PC-3 (cell line): ENCODE measurements at places on chromosomes 1 and 21. TPM values are rescaled to one million over a fixed set of nuclear protein-coding genes. Genes with fewer than 3 reads are reported as not detected.

Gene IFI44
- 7.1 and 10.4 TPM in 2 replicates for total RNA-seq

Gene TBX15
- 0.58 TPM in 1 of 2 replicates, not detected in the other for total RNA-seq

Gene ERICH3
- not detected in 2 replicates for total RNA-seq

Gene MYOC
- not detected in 2 replicates for total RNA-seq

Gene TLCD4
- 8.3 and 8.6 TPM in 2 replicates for total RNA-seq

Gene TMEM269
- 0.11 TPM in 1 of 2 replicates, not detected in the other for total RNA-seq

Gene FAAH
- 2.0 and 5.0 TPM in 2 replicates for total RNA-seq

Gene AMY2A
- not detected in 2 replicates for total RNA-seq

- peak; percentile 51 for DNase-seq
Measured at GRCh38 chr1:88433556-88433955, 250.5 kb upstream of the PKN2 start.

- peak; percentile 74 for DNase-seq
Measured at GRCh38 chr1:24186993-24187790, at the start of gene IFNLR1. IFNLR1 (minus strand) TSS chr1:24187289; CDS start chr1:24187248, 41 bp downstream.

GRCh38 chr1:92502247-92502646, 15.5 kb upstream of the GFI1 start:
- peak; percentile 25 for DNase-seq

DNA sequence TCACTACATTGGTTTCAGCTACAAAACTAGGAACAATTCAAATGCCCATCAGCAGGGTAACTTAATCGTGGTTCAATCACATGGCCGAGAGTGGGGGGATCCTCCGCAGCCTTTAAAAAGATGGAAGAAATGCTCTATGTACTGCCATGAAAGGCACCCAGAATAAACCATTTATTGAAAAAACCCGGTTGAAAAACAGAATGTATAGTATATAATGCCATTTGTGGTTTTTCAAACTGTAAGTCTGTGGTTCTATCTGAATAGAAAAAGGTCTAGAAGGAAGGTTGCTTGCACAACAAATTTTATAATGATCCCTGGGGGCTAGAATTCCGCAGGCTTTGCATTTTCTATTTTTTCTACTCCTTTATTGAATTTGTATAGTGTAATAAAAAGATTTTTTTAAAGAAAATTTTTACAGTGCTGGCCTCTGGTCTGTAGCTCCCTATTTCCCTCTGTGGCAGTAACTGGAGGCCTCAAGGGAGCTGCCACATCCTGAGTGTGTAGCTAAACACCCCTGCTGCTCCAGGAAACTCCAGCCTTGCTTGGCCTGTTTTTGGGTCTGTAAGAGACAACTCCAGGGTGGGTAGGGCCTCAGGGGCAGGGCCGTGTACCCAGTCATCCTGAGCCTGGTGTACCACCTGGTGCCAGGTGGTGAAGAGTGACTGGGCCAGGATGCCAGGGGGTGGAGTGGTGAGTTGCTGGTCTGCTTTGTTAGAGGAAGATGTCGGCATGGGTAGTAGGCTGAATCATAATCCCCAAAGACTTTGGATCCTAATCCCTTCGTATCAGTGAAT, 51.5 kb upstream of the EPS8L3 start:
- DNase-seq, result no peak

GRCh38 chr21:45253180-45253579, 34.5 kb downstream of the POFUT2 start:
- peak; percentile 44 for DNase-seq

GRCh38 chr1:29708796-29709703, 472.7 kb downstream of the PTPRU start:
- peak; percentile 93 for DNase-seq

DNA sequence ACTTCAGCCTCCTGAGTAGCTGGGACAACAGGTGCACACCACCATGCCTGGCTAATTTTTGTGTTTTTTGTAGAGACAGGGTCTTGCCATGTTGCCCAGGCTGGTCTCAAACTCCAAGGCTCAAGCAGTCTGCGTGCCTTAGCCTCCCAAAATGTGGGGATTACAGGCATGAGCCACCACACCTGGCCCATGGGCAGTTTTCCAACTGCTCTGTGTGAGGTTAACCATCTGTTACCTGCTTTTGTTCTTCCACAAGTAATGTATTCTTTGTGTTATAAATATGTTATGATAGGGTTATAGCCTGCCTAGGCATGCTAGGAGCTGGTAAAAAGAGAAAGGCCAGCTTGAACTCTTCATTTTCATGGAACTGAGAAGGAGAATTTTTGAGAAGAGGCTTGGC, 30.7 kb downstream of the TUFT1 start:
- no peak for DNase-seq

DNA sequence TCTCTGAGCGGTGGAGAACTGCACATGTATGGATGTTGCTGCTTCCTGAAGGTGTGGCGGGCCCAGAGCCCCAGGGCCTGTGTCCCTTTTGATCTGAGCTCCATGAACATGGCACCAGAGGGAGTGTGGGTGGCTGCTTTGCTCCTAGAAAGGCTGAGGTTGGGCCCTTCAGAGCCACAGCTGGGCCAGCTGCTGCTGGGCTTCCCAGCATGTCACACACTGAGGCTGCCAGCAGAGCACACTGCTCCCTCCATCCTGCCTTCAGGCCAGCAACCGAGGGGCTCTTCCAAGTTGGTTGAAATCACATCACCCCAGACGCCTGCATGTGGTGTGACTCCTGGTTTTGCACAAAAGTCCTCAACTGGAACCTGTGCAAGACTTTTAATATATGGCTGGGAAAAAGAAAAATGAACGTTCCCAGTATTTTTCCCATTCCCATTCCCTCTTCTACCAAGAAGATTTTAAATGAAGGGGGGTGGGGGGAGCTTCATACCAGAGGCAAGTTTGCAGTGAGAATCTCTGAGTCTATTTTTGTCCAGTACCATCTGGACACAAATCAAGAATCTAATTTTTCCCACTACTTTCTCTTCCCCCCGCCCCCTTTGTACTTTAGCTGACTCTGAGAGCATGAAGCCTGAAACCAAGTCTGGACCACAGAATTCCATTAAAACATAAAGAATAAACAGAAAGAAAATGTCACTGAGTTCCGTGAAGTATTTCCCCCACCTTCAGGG, 26.2 kb upstream of the NGF start:
- DNase-seq, result no peak

DNA sequence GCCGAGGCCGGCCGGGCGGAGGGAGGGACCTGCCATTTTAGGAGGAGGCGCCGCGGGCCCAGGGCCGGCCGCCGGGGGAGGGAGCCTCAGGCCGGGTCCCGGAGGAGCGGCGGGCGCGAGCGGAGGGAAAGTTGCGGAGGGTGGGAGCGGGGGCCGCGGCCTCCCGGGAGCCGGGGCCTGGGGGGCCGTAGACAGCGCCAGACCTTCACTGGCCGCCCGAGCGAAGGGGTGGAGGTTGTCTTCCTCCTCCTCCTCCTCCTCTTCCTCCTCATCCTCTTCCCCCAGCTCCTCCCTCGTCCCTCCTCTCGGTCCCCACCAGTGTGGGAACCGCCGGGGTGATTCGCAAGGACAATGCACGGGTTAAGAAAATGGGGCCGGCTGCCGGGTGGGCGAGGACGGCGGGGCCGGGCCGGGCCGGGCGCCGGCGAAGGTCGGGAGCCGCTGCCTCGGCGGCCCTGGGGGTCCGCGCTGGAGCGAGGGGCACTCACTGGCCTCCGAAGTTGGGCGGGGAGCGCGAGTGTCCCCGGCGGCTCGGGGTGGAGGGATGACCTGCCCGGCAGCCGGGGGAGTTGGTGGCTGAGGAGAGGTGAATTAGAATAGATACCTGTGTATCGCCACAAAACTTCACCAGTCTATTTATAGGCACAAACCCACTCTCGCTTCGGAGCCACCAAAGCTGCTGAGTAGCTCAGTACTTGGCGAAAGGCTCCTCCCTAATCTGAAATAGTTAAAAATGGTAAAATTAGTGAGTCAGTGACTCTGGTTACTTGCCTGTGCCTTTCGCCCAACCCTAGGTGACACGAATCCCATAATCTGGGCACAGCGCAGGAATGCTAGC, 1.3 kb downstream of the DYRK1A start:
- peak; percentile 64 for DNase-seq

- DNase-seq, result no peak
Measured at GRCh38 chr21:26099610-26100219, 70.9 kb downstream of the APP start.

DNA sequence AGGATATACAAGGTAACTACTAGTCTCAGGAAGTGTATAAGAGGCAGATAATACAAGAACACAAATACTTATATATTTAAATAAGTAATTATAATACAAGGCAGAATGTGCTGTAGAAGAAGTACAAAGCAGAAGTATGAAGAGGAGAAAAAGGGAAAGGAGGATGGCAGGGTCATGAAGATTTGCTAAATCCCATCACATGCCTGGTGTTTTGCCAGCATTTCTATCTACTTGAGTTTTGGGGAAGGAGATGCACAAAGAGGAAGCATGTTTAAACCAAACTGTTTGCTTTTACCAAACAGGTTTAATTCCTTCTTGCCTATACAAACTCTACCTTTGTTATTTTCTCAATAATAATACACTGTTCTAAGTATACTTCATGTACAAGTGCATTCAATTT, 60.9 kb upstream of the PODN start:
- DNase-seq, result no peak

DNA sequence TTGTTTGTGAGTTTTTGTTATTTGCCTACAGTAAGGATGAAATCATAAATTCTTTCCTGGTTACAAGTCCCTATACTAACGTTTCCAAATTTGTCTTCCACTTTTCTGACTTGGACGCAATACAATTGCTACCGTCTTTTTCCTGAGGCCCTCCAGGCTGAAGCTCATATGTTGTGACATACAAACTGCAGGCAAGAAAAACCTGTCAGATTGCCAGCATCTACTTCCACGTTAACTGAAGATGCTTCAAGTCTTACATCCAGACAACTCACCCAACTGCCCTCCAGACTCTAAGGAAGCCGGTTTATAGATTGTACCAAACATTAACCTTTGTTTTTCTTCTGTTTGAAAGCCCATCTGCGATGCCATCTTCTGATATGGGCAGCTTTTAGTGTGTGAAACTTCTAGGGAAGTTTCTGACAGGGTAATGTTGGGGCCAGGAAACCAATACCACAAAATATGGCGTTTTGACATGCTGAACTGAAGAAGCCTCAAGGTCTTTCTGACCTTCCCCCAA, 21.4 kb upstream of the RNF11 start:
- peak; percentile 88 for DNase-seq

DNA sequence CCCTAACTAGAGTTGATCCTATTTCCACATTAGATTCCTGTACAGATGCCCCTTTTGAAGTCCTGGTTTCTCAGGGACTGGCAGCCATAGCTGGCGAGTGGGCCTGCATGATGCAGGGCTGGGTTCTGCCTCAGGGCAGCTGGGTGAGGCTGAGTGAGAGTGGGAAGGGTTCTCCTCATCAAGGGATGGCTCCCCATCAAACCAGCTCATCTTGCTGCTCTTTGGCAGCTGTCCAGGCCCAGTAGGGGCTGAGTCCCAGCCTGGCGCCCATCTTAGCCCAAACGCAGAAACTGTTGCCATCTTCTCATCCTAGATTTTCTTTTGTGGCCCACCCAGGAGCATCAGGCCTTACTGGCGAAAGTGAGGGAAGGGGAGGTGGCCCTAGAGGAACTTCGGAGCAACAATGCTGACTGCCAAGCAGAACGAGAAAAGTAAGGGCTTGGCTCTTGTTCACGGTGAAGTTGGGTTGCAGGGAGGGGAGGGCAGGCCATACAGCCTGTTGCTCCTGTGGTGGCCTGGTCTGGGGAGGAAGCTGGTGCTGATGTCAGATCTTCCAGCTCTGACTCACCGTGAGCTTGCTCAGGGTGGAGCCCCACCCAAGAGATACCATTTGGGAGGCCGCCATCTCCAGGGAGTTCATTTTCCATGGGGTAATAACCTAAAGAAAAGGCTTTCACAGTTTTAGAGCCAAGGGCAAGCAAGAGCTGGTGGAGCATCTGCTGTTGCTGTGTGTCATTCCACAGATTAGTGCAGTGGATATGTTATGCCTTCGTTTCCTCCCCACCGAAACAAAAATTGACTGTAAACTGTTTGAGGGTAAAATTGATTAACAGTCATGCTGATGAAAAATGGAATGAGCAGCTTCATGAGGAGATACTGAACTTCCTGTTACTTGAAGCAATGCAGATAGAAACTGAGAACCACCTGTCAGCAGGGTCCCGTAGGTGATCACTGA, 34.7 kb downstream of the TUFT1 start:
- DNase-seq, result peak; percentile 95

DNA sequence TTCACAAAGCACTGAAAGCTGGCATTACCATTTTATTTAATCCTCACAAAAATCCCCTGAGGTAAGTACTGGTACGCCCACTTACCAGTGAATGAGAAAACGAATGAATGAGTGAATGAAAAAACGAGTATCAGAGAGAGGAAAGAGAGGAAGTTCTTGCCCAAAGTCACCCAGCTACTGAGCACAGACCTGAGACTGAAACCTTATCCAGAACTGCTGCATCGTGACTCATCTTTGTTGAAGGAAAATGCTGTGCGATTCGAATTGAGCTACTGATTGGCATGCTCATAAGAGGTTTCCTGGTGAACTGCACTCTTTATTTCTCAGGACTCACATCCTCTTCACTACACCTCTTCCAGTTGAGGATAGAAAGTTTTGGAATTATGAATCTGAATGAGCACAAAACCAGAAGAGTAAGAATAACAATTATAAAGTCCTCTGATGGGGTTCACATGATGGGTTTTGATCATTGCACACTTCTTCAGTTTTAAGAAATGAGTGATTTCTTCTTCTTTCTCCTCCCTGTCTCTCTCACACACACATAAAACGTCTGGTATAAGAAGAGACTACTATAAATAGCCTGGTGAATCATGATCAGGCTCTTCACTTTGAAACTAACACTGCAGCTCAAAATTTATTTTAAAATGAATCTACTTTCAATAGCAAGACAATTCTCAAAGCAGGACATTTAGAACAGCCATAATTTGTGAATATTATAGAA, 32.1 kb downstream of the IL12RB2 start:
- peak; percentile 76 for DNase-seq

GRCh38 chr1:91556556-91556955, 55.9 kb downstream of the CDC7 start:
- DNase-seq, result no peak

DNA sequence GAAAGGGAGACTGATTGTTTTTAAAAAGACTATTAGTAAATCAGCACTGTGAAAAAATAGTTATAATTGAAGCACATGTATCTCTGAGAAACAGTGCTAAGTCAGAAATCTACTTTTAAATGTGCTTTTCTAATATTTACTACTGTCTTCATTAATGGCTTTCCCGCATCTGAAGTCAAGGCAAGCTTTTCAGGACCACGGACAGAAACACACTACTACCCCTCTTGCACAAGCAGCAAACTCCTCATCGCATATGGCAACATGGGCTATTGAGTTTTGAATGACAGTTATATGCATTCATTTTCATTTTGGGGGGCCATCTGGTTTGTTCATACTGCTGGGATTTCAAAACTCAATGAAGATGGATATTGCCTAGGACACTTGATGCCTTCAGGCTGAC, 433.4 kb upstream of the CAMK1G start:
- DNase-seq, result peak; percentile 70

DNA sequence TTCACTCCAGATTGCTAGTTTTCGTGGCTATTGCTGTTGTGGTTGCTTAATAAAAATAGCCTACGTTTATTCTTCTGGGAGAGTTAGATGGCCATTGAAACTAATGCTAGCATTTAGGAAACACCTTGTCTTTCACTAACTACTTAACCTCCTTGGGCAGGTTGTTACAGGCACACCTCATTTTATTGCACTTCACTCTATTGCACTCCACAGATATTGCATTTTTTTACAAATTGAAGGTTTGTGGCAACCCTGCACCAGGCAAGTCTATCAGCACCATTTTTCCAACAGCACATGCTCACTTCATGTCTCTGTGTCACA, 11.3 kb upstream of the MARK1 start:
- DNase-seq, result no peak

- DNase-seq, result peak; percentile 66
Measured at GRCh38 chr1:189434461-189434860, 1043.2 kb downstream of the BRINP3 start.

- DNase-seq, result no peak
Measured at GRCh38 chr21:31670070-31670469, 10.6 kb downstream of the SOD1 start.
